ENCODE measurements at places on chromosomes 7 and 10. TPM values are rescaled to one million over a fixed set of nuclear protein-coding genes. Genes with fewer than 3 reads are reported as not detected.

Gene MRPS17
- 17.9 TPM for total RNA-seq

Gene HOXA7
- total RNA-seq = 0.39 TPM

Gene SUN3
- not detected for total RNA-seq

Gene ARMC10
- 22.7 TPM for total RNA-seq

Gene PDE6C
- total RNA-seq = not detected

Gene CFAP58
- 2.4 TPM for total RNA-seq

DNA sequence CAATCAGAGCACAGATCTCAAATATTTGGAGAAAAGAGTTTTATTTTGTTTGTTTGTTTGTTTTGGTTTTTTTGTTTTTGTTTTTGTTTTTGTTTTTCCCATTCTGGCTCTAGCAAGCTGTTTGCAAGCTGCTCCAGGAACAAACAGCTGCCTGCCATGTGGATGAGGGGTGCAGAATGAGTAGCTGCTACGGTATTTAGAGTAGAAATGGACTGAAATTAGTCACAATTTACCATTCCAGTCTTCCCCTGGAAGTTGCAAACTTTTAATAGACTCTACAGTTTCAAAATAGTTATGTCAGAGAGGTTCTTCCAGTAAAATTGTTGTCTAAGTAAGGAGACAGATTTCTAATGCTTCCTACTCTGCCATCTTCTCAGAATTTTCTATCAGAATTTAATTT, 27.1 kb upstream of the TAS2R16 start:
- no peak for DNase-seq

DNA sequence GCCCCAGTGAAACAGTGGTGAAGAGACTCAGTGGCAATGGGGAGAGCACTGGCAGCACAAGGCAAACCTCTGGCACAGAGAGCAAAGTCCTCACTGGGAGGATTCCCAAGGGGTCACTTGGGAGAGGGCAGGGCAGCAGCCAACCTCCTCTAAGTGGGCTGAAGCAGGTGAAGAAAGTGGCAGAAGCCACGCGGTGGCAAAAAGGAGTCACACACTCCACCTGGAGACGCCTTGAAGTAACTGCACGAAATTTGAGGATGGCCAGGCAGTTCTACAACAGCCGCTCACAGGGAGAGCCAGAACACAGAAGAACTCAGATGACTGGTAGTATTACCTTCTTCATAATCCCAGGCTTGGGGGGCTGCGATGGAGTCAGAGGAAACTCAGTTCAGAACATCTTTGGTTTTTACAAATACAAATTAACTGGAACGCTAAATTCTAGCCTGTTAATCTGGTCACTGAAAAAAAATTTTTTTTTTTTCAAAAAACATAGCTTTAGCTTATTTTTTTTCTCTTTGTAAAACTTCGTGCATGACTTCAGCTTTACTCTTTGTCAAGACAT, 574 bp upstream of the IL6 start:
- DNase-seq = peak; percentile 51

- DNase-seq = no peak
These were observed 43.2 kb upstream of the FAM133B start for GRCh38 chr7:92633211-92633906.

- no peak for DNase-seq
These were observed 103.2 kb downstream of the NPSR1 start for GRCh38 chr7:34761206-34761605.

GRCh38 chr7:116911801-116912200, 41.5 kb upstream of the ST7 start:
- DNase-seq = no peak

- peak; percentile 28 for DNase-seq
These were observed at the start of gene ADRA2A for GRCh38 chr10:111076682-111077478. ADRA2A (plus strand) TSS chr10:111077029; CDS start chr10:111077997, 968 bp downstream.

DNA sequence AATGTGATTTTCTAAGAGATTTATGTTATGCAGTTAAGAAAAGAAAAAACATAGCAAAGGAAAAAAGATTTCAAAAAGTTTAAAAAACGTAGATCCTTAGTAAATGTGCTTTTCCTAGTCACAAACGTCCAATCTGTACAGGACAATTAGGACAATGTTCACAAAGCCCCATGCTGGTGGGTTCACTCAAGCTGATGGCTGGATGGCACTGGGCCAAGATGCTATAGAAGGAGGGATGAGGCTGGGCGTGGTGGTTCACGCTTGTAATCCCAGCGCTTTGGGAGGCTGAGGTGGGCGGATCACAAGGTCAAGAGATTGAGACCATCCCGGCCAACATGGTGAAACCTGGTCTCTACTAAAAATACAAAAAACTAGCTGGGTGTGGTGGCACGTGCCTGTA, 22.1 kb downstream of the SVIL start:
- no peak for DNase-seq

GRCh38 chr7:2931034-2931415, 86.9 kb upstream of the GNA12 start:
- no peak for DNase-seq

GRCh38 chr10:131816941-131817700, 83.7 kb upstream of the PPP2R2D start:
- DNase-seq = no peak

DNA sequence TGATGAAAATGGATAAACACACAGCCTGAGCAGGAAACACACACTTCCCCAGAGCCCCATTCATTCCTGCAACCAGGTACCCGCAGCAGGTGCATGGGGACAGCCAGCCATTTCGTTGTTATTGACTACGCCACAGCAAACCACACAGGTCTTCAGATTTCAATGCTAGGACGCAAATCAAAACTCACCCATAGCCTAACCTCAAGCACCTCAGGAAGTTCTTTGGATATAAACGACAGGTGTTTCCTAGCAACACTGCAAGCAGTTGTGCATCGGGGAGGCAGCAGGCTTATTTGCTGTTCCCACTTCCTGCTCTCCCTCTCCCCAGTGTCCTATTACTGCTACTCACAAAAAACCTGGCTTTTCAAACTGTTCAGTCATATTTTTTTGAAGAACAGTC, 176.5 kb upstream of the FRMD4A start:
- DNase-seq = no peak

GRCh38 chr7:151744656-151745638, 132.0 kb downstream of the PRKAG2 start:
- DNase-seq = peak; percentile 85

Measured in left cardiac atrium (tissue), 4 donors.